ENCODE measurements at places on chromosomes 2 and 18.

GRCh38 chr2:112776113-112776512 is 8.2 kb downstream of the IL1A start:
- DNase-seq: no peak

- DNase-seq: no peak
Observed at GRCh38 chr2:63122921-63123320, 72.3 kb downstream of the OTX1 start.

- no peak for DNase-seq
Observed at GRCh38 chr2:56288838-56289580, 105.2 kb downstream of the CCDC85A start.

DNA sequence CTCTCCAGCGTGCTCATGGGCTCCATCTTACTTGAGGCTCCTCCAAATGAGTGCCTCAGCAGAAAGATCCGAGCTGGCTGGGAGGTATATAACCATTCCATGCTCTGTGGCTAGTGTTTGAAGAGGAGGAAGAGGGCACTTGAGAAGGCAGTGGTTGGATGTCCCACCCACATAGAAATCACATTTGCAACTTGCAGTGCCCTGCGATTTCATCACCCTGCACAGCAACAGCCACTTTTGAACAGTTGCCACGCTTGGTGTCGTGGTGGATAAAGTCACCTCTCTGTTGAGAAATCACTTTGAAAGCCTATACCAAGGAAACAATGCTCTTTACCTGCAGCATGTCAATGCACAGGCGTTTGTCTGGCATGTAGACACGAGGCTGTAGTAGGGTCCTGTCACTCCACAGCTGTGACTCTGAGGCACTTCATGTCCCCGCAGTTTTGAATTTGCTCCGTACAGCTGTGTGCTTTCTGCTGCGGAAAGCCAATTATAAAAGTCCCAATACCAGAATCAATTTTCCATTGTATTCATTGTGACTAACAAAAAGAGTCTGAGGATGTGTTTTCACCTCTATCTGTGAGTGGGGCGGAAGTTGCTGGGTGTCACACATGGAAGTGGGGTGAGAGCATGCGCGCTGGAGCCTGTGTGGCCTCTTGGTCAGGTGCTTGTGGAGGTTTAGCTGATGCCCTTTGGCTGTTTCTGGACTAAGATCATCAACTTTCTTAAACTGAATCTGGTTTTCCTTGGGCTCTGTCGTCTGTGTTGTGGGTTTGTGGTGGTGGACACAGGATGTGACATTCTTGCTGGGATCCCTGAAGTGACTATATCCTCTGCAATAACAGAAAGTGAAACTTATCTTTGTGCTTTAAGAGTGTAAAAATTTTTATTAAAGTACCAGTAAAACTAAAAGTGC is 2.8 kb downstream of the CNDP2 start:
- DNase-seq: peak; percentile 57
